NCI-H510A treated with DMSO at 0.1 percent for 48 hours (cell line): ENCODE measurements at places on chromosomes 11 and 22.

- peak; percentile 12 for DNase-seq
Measured at GRCh38 chr22:38504731-38505540, 1.2 kb downstream of the DDX17 start.

- DNase-seq: no peak
Measured at GRCh38 chr11:74778581-74778980, 29.9 kb downstream of the RNF169 start.

DNA sequence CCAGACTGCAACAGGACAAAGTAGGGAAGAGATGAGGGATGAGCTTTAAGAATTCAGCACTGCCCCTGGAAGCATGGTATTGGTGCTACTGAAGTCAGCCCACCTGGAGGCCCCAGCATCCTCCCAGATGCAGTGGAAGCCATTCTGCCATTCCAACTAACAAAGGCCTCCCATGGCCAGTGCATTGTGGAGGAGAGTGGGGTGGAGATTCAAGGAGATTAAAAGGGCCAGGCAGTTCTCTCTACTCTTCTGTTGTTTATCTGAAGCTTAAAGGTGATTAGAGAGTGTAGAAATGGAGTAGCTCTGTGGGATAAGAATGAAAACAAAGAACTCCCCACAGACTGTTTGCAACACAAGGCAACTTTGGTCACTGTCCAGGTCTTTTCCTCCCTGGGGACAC, 24.1 kb upstream of the TSKU start:
- no peak for DNase-seq

GRCh38 chr11:73859671-73860070, 17.0 kb downstream of the COA4 start:
- no peak for DNase-seq

DNA sequence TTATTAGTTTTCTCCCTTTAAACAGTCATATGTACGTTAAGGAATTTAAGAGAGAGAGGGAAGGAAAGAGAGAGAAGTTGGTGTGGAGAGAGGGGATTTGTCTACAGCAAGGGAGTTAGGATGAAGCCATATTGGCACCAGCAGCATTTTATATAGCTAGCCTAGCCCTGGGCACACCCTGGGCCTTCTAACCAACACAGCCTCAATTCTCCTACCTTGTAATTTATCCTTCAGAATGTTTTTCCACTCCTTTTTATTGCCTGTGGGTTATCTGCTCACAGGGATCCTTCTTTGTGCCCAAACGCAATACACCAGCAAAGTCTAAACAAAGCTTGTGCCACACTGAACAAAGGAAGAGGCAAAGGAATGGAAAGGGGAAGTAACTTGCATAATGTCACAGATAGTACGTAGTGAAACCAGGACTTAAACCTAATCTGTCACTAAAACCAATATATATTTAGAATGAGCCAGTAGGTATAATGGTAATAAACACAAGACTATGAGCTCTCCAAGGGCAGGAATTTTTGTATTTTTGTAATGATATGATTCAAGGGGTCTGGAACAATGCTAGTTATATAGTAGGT, 613.8 kb upstream of the TENM4 start:
- no peak for DNase-seq

DNA sequence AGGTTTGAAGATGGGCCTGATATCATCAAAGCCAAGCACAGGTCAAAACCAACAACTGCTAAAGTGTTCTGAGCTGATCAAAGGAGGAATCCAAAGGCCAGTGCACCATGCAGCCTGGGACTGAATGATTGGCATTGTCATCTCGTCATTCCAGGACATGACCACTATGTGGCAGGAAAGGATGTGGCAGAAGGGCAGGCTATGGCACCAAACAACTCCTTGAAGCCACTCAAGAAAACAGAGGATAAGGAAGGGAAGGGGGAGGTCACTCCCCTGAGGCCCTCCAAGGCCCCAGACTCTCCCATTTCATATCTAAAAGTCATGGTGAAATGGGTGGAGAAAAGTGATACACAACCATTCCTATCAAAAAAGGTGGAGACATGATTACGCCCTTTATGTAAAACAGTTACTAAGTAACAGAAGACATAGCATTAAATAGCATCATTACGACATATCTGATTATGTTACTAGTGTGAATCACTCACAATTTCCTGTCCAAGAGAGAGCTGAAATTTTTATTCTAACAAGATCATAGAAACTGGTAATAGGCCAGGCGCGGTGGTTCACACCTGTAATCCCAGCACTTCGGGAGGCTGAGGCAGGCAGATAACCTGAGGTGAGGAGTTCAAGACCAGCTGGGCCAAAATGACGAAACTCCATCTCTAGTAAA, 49.3 kb downstream of the AHNAK start:
- peak; percentile 21 for DNase-seq

DNA sequence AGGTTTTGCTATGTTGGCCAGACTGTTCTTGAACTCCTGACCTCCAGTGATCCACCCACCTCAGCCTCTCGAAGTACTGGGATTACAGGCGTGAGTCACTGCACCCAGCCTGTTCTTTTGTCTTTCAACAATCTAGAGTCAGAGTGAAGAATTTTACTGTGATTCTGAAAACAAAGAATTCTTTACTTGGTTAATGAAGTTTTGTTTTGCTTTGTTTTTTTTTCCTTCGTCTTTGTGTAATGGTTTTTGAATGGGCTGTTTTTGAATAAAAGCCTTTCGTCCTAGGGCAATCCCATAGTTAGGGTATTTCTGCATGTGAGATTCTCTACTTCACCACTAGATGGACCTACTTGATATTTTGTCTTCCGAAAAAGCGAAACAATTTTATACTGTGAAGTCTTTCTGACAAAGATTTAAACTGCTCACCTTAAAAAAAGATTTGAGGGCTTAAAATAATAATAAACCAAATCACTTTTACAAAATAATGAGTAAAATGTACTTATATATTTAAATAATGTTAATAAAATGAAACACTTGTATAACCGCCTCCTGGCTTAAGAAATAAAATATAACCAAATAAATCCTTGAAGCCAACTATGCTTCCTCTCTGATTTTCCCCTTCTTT, 43.4 kb upstream of the SC5D start:
- peak; percentile 8 for DNase-seq

- no peak for DNase-seq
Measured at GRCh38 chr22:42939451-42939881, 75.5 kb downstream of the PACSIN2 start.

DNA sequence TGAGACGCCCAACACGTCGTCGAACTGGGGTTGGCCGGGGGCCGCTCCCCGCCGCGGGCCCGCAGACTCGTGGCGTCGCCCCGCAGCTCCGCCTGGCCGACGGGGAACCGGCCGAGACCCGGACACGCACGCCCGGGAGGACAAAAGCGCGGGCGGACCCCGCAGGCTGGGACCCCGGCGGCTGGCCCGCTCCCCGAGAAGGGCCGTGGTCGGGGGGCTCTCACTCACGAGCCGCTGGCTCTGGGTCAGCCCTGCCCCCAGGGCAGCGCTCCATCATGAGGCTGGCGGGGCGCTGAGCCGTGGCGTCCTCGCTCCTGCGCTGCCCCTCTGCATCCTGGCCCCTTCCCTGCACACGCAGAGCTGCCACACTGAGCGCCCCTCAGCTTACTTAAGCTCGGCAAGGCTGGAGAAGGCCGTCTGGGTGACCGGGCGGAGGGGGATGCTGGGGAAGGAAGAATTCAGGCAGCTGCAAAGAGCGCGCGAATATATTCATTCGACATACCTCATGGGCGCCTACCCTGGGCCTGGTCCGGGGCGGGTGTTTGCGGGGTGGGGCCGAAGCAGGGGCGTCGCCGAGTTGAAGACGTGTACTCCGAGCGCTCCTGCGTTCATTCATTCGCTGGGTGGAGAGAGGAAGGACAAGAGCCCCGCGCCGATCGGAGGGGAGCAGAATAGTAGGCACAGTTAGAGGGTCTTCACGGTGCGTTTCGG, 579 bp upstream of the CYB5R2 start:
- peak; percentile 35 for DNase-seq

DNA sequence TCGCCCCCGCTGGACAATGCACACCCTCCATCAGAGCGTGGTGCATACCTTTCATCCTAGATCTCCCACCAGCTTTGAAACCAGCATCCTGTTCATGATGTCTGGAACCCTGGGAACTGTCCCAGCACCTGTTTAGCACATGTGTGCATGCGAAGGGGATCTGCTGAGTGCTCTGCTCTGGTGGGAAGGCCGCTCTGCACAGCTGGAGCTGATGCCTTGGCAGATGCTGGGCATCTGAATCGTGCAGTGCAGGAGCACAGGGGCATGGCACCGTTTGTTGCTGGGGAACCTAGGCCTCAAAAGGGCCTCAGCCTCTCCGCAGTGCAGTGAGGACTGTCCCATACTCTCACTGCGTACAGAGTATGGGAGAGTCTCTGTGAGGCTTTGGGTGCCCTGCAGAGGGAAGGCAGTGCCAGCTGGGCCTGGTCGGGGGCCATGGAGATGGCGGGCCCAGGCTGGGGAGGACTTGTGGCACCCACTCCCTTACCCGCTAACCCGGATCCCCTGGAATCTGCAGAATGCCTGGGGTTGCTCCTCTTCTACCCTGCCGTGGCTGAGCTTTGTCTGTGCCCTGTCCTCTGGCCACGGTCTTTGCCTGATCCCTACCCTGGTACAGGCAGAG, 72.9 kb upstream of the ATXN10 start:
- DNase-seq: no peak

- no peak for DNase-seq
Measured at GRCh38 chr22:33908171-33909074, 11.9 kb downstream of the LARGE1 start.

GRCh38 chr22:44458044-44459020, 39.7 kb downstream of the RTL6 start:
- no peak for DNase-seq

- no peak for DNase-seq
Measured at GRCh38 chr11:111941963-111942362, 4.8 kb downstream of the DIXDC1 start.

DNA sequence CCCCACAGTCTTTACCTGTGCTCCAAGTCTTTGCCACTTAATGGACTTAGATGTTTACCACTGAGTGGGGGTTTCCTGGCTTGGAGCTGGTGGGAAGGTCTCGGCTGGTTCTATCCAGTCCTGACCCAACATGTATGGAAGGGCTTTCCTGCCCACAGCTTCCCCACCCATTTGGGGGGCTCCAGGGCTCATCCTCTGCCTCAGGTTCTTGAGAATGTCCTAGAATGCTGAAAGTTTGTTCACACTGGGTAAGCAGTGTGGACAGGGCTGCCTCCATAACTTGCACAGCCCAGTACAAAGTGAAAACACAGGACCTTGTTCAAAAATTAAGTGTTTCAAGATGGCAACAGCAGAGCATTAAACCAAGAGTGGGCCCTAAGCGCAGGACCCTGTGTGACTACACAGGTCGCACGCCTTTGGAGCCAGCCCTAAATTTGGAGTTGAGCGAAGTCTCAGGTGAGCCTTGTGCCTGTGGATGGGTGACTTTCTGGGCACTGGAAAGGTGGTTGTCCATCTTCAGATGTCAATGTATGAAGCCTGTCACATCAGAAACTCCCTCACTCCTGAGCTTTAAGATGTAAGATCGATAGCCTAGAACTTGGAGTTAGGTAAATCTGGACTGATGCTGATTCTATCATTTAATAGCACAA, 72.7 kb upstream of the NARS2 start:
- no peak for DNase-seq

DNA sequence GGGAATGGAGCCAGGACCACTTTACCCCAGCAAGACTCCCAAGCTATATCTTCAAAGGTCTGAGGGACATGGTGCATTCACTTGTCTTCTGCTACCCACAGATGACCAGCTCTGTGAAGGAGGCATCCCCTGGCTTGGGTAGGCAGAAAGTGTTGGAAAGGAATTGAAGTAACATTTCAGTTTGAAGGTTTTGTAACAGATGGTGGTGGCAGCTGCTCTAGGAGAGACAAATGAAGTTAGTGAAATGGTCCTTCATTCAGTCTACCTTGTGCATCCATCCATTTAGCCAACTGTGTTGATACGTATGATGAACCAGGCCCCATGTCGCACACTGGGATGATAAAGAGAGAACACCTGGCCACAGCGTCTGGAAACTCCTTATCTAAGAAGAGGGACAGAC, 140.5 kb downstream of the COMMD9 start:
- no peak for DNase-seq

- DNase-seq: no peak
Measured at GRCh38 chr11:12016246-12016645, 7.8 kb upstream of the DKK3 start.

- DNase-seq: no peak
Measured at GRCh38 chr11:57180081-57180561, 1.6 kb upstream of the LRRC55 start.

DNA sequence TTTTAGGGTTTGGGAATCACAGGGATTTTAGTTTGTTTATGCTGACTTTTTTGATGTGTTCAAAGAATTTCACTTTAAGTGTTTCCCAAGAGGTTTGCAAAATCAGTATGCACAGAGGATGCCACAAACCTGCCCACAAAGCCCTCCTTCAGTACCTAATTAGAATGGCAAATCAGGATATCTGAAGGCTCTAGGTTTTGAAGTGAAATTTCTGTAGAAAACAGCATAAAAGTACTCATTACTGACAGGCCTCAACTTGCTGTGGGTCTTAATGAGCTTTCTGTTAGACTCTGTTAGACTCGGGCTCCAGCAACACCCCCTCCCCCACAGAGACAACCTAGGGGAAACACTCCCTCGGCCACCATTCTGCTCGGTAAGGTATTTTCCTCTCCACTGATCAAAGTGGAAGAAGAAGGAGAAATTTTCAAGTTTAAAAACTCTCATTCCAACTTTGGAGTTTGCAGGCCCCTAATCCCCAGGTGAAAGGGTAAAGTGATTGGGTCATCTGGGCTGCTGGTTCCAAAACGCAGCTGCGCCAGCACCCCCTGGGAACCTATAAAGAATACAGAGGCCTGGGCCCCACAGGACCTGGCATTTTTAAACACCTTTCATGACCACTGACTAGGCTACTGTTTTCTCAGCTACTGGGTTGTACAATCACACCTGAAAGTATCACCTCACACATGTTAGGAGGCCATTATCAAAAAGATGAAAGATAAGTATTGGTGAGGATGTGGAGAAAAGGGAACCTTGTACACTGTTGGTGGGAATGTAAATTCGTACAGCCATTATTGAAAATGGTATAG, 67.5 kb downstream of the PLEKHA7 start:
- DNase-seq: no peak

DNA sequence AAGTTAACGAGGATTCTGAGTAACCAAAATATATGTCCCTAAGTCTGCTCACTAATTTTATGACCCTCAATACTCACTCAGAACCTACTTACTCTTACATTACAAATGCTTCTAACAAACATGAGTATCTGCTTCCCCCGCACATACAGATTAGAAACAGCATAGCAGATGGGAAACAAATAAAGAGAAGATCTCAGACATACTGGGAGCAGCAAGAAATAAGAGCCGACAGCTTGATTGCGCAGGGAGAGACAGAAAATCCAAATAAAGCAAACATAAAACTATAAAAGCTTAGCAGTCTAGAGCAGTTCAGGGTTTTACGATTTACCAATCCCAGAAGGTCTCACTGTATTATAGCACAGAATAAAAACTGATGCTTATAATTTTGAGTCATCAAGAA, 89.1 kb upstream of the DBX1 start:
- DNase-seq: peak; percentile 7
